Suppressor macrophage treated with lipopolysaccharide for 4 hours (primary cell): ENCODE measurements at places on chromosomes 6 and 20.

DNA sequence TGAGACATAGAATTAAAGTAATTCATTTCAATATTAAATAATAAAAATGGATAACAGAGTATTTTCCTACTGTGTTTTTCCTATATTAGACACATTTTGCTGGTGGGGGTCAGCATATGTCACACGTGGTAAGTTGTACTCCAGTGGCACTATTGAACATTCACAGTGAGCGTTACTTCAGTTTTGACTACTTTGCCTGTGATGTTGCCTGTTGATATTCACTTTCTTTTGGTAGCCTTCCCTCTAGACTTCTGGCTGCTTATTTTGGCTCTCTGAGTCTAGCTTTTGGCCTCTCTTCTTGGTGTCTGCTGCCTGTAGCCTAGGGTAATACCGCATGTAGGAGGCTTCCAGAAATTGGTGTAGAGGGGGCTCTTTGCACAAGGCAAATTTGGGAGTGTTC lies 64.4 kb upstream of the TFB1M start:
- no peak for DNase-seq

DNA sequence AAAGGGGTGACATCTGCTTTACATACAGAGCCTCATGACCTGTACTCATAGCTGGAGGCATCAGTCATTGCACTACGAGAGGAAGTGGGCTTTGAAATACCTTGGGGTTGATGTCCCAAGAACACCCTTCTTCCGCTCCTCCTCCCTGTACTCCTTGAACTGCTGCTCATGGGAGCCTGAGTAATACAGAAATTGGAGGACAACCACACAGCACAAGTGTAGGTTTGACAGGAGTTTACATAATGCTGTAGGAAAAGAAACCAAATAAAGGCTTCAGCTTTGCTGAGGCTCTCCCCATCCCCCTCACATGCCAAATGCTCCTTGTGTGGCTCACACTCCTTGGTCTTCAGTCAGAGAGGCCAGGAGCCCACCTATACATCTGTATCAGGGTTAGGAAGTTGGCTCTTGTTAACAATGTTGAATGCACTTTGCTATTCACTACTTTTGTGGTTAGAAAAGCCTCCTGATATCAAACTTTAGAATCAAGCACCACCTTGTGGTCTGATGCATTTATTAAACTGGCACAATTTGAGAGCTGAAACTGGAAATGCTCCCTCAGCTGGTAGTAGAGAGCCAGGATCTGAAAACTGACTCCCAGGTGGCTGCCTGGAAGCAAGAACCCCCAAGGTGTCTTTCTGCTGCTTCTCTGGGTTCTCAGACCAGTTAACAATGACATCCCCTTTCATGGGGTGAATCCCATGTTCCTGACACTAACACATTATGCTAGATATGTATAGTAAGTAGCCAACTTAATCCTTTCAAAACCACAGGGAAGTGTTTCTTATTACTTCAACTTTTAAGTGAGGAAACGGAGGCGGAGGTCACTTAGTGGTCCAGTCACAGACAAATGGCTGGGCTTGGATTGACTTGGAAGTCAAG lies 56.2 kb upstream of the EDN1 start:
- peak; percentile 91 for DNase-seq

GRCh38 chr6:161369339-161369738 lies 95.5 kb upstream of the AGPAT4 start:
- DNase-seq, result peak; percentile 95

DNA sequence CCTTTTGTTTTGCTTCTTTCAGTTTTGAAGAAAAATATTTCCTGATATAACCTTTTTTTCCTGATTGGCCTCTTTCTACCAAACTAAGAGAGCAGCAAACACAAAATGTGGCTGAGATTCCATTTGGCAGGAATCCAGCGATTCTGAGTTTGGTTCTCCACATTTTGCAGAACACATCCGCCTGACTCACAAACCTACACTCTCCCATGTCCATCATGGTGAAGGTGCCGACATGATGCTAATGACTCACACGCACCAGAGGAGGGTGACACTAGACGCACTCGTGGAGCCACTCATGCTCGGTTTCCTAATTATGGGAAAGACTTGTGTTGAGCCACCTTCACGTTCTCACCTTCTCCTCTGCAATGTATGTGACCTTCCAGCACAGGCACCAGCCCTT lies 45.9 kb upstream of the DUSP22 start:
- DNase-seq, result peak; percentile 92

DNA sequence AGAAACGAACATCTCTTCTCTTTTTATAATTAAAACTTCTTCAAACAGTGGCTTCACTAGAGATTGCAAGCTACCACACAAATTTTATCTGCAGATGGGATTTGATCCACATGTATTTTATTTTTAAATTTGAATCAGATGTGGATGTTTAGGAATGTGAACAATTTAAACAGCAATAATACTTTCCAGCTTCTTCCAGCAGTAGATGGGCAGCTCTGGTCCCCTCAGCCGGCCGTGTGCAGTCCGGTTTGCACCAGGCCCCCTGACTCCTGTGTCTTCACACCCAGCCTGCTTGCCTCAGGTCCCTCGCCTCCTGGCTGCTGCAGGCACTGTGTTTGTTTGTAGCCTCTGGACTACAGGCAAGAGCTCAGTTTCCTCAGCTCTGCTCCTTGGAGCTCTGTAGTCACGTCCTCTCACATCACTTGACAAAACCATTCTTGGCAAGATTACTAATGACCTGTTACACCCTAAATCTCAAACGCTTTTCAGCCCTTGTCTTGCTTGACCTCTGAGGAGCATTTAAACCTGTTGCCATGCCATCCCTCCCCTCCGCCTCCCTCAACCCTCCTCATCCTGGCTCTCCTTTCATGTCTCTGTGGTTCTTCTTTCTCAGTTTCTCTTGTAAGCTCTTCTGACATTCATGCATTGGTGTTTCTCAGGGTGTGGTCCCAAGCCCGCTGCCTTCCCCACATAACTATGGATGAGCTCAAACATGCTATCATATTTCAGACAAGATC lies 13.2 kb upstream of the ZBTB24 start:
- DNase-seq, result no peak

DNA sequence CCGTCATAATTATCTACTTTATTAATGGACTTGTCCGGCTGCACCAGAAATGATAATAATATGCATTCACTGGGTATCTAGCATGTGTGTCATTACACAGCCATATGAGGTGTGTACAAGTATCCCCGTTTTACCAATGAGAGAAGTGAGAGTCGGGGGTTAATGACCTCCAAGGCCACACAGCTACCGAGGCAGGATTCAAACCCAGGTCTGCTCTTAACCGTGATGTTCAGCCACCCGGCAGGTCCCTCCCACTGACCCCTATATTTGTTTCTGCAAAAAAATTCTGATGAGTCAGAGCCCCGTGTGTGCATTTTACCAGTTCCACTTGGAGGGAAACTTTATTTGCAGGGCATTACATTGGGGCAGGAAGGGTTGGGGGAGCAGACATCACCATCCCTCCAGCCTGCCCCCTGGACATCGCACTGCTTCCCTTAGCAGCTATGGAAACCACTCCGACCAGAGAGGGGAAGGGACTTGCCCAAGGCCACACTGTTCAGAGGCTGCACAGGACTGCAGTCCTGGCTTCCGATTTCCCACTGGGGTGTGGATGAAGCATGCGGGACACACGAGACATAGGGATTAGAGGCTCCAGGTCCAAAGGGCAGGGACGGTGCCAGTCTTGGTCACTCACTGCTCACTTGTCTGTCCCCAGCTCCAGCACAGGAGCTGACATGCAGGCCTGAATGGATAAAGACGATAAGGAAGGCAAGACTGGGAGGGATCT lies 10.1 kb upstream of the SRC start:
- DNase-seq, result peak; percentile 85

- DNase-seq, result peak; percentile 15
Observed at GRCh38 chr20:59455402-59456341, 148.7 kb upstream of the PHACTR3 start.

DNA sequence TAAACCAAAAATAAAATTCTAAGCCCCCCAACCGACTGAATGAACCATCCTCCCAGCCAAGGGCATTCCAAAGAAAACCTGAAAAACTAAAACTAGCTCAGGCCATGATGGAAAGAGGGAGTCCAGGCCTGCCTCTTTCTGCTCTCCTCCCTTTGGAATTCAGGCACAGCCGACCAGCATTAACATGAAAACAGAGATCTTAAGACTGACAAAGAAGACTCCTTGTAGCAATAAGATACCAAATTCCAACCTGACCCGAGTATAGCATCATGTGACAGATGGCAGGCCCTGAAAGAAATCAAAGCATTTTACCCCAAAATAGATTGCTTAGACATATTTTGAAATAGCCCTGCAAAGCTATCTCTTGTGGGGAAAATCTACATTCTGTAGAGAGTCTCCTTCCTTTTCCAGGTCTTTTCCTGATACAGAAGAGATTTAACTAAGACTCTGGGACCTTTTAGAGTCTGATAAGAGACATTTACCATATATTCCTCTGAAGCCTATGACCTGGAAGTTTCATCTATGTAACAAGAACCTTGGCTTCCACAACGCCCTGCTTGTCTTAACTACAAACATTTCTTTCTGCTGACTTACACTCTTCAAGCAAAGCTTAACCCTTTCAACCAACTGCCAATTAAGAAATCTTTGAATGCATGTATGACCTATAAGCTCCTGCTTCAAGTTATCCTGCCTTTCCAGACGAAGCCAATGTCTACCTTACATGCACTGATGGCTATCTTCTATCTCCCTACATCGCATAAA lies 22.2 kb upstream of the TXLNB start:
- DNase-seq, result no peak

DNA sequence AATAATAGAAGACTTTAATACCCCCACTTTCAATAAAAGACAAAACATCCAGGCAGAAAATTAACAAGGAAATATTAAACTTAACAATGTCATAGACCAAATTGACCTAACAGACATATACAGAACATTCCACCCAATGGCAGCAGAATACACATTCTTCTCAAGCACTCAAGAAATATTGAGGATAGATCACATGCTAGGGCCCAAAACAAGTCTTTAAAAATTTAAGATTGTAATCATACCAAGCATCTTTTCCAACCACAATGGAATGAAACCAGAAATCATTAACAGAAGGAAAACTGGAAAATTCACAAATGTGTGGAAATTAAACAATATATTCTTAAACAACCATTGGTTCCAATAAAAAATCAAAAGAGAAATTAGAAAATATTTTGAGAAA lies 161.0 kb downstream of the COL12A1 start:
- no peak for DNase-seq

GRCh38 chr6:37783856-37784584 lies 35.5 kb upstream of the ZFAND3 start:
- DNase-seq, result peak; percentile 23

- DNase-seq, result no peak
Observed at GRCh38 chr6:130547723-130548122, 181.9 kb downstream of the TMEM200A start.

DNA sequence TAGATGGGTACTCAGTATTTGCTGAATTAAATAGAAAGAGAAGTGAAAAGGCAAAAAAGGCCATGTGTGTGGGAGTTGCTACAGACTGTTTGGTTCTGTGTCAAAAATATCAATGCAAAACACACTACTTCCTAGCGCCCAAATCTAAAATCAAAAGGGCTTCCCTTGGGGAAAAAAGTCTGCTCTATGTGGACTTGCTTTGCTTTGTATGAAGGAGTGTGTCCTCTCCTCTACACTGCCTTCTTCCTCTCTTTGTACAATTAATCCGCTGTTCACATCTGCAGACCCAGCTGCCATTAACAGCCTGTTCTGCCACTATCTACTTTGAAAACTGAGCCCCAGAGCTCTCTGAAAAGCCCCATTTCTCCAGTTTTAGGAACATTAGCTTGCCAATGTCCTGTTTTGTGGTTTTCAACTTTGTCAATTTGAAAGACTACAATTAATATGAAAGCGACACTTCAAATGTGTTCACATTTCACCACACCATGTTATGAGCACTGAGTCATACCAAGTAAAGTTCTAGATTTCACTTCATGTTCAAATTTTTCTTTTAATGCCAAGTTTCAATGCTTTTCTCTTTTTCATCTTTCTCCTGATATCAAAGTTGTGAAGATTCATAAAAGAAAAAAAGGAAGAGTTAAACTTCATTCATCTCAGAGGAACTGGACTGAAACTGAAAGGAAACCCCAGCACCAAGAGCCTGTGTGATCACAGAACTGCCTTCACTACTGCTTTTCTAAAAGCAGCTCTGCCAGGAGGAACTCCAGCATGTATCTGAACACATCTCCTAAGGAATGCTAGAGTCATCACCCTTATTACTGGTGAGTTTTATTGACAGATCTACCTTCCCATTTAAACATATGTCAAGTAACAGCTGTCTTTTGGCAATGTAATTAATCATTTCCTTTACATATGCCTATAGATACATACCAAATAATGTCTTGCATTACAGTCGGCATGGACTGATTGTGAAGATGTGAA lies 102.6 kb downstream of the KIF13A start:
- DNase-seq, result peak; percentile 77

DNA sequence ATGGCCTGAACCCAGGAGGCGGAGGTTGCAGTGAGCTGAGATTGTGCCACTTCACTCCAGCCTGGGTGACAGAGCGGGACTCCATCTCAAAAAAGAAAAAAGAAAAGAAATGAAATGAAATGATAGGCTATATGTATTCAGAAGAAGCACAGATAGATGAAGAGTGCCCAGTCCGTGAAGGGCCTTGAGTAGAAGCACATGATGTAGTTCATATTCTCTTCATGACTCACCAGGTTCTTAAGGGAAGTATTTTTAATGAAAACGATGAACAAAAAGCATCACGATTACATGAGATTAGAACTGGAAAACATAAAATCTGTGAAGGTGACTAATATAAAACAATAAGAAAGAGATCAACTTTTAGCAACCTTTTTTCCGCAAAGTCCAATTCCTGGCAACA lies 29.8 kb downstream of the TPD52L1 start:
- no peak for DNase-seq

DNA sequence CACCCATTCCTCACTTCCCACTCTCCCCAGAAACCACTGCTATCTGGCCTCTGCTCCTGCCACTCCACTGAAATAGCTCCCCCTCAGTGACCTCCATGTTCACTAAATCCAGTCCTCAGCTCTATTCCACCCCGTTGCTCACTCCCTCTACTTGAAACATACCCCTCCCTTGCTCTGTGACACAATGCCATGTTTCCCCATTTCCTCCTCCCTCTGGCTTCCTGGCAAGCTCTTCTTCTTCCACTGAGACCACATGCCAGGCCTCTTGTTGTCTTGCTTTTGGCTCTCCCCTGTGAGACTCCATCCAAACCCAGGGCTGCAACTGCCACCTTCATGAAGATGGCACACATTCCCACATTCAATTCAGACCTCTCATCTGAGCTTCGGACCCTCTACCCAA lies 13.9 kb downstream of the TMEM151B start:
- peak; percentile 43 for DNase-seq

DNA sequence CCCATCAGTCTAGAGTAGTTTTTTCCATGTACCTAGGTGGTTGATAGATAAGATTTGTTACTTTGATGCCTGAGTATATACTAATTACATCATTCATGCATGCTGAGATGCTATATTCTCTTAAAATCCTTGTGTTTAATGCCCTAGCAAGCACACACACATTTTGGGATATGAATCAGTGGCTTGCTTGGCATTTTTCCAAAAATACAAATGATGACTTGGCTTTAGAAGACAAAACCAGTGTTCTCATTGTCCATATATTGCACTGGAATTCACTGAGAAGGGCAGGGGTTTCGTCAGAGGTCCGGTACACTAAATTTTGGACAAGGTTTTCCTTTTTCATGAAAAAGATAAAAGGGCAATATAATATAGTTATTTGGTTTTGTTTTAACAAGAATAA lies 24.9 kb downstream of the GTPBP2 start:
- no peak for DNase-seq
